ENCODE measurements at places on chromosomes 4 and X.
A peak's percentile ranks its signal among the peaks of the same experiment; 100 is the strongest.

DNA sequence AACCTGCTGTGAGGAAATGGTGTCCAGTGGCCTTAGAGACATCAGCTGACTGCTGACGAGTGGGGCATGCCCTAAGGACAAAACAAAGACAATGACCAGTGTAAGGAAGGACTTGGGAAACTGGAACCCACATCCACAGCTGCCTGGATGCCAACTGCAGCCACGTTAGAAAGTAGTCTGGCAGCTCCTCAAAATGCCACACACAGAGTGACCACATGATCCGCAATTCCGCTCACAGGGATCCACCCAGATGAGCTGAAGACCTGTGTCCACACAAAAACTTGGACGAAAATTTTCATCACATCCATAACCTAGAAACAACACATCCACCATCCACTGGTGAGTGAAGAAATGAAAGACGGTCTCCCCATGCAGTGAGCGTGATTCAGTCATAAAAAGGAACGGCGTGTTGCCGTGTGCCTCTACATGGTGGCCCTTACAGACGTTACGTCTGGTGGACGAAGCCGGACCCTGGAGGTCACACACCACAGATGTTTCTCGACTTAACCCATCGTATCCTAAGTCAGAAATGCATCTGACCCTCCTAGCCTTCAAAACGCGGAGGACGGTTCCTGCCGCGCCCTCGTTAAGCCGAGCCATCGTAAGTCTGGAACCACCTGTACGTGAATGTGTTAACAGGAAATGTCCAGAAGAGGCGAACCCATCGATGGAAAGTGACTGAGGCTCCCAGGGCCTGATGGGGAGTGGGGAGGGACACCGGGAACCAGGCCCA is 40.6 kb upstream of the MXD4 start:
- DNase-seq, result peak; percentile 26

- DNase-seq, result no peak
Measured at GRCh38 chr4:46124773-46125413, 1.0 kb upstream of the GABRG1 start.

DNA sequence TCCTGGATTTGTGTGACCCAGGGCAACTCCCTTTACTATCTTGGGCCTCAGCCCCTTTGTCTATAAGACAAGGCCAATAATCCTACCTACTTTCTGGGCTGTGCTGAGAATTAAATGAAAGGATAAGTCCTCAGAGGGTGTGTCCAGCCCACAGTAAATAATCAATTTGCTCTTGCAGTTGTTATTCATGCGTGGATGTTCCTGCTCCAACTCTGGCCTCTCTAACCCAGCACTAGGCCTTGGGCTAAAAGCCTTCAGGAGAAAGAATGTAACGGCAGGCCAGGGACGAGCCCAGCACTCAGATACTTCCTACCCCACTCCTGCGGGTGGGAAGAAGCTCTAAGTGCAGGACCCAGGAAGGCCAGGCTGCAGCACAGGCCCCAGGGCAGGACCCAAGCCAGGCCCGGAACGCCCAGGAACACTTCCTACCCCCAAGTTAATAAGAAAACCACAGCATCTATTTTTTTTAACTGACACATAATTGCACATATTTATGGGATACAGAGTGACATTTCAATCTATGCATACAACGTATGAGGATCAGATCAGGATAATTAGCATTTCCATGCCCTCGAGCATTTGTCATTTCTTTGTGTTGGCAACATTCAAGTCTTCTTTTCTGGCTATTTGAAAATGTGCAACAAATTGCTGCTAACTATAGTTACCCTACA is 179.6 kb upstream of the RBPJ start:
- peak; percentile 55 for DNase-seq

DNA sequence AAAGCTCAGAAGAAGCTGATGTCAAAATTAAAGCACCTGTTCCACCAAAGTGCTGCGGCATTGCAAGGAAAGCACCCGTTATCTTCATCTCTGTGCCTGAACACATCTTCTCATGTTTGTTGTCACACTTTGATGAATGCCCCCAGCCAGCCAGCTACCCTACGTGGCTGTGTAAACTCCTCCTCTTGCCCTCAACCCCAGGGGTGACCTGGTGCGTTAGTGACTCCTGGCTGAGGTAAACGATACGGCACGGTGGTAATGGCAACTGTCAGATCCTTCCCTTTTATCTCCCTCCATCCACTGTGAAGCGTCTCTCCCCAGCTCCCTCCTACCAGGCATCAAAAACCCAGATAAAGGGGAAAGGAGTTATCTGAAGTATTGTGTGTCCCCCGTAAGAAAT is 90.6 kb upstream of the WWC2 start:
- no peak for DNase-seq

- DNase-seq, result no peak
Measured at GRCh38 chrX:71184803-71185495, 38.1 kb upstream of the GJB1 start.
